Cardiac muscle cell (in vitro differentiated cells and primary cell): ENCODE measurements at places on chromosomes 13 and 19.

DNA sequence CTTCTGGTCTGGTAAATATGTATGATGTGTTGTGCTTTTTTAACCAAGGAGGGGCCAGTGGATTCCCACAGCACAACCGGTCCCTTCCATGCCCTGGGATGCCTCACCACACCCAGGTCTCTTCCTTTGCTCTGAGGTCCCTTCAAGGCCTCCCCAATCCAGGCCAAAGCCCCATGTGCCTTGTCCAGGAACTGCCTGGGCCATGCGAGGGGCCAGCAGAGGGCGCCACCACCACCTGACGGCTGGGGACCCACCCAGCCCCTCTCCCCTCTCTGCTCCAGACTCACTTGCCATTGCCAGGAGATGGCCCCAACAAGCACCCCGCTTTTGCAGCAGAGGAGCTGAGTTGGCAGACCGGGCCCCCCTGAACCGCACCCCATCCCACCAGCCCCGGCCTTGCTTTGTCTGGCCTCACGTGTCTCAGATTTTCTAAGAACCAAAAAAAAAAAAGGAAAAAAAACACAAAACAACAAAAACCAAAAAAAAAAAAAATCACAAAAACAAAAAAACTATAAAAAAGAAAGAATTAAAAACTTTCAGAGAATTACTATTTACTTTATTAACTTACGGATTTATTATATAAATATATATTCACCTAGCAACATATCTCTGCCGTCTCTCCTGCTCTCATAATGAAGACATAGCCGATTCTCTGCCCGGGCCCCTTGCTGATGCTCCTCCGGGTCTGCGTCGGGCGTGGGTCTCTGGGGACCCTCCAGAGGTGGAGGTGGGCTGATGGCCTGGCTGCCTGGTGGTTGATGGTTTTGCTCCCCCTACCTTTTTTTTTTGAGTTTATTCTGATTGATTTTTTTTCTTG is 14.4 kb downstream of the CAPN12 start:
- peak; percentile 80 for DNase-seq

DNA sequence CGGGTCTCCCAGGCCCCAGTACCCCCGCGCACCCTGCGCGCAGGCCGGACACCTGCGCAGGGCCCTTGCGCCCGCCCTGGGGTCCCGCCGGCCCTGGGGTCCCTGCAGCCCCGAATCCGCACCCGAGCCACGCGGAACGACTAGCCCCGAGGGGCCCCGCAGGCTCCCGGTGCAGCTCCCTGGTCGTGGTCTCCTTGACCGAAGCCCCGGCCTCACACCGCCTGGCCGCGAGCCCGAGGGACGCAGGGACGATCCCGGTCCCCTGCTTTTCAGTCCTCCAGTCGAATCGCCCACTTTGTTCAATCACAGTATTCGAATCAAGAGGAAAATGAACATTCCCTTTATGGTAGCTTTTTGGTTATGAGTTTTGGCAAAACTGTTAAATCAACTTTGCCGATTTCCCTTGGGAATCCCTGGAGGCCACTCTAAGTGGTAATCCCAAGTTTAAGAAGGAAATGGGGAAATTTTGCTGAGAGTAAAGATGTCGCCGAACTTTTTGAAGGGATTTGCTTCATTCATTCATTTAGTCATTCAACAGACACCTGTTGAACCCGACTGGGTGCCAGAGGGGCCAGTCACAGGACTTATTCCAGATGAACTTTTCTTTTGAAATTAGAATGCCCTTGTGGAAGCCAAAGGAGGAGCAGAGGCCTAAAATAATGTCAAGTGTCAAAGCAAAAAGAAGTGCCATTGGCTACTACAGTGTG is 75.0 kb downstream of the ZIC5 start:
- no peak for DNase-seq

GRCh38 chr19:27964185-27964584 is 1248.8 kb downstream of the UQCRFS1 start:
- peak; percentile 38 for DNase-seq

GRCh38 chr19:38346837-38347236 is 11.2 kb downstream of the CATSPERG start:
- no peak for DNase-seq

GRCh38 chr19:39778763-39779162 is at the start of gene LEUTX:
TSS of gene LEUTX (plus strand) at chr19:39778854. CDS start at chr19:39778921, 67 bp downstream.
- no peak for DNase-seq

GRCh38 chr13:68473834-68474326 is 1243.7 kb upstream of the PCDH9 start:
- DNase-seq: no peak

- peak; percentile 96 for DNase-seq
Measured at GRCh38 chr19:32405431-32406160, at the start of gene DPY19L3. TSS of gene DPY19L3 (plus strand) at chr19:32405770. CDS start at chr19:32408254, 2,484 bp downstream.

DNA sequence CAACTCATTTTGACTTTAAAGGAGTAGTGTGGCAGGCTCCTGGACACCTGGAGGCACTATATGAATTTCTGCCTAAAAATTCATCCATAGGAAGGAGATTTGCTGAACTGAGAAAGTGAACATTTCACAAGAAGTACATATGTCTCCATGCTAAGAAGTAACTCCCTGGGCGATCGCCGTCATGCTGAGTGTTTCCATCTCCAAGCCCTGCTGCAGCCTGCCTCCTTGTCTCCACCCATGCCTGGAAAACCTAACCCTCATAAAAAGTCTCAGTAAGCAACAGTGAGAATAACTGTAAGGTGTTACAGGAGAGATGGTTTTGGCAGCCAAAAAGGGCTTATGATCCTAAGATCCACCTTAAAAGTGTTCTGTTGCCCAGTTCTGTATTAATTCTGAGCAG is 251.3 kb downstream of the SHISA2 start:
- DNase-seq: no peak

- no peak for DNase-seq
Measured at GRCh38 chr13:29963089-29963488, 112.7 kb upstream of the UBL3 start.

DNA sequence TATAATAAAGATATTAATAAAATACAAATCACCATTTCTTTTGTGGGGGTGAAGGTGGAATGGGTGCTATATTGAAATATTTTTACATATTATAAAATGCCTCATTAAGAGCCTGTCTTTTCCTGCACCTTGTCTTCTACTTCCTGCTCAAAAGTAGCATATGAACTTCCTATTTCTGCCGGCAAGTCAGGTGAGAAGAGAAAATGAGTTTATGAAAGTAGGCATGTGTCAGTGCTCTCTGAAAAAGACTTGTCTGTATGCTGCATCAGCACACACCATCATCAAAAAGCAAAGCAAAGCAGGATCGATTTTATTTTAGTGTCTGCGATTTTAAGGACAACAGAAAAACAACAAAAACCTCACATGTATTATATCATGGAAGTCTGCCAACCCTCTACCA is 114.2 kb downstream of the RAP2A start:
- DNase-seq: no peak

DNA sequence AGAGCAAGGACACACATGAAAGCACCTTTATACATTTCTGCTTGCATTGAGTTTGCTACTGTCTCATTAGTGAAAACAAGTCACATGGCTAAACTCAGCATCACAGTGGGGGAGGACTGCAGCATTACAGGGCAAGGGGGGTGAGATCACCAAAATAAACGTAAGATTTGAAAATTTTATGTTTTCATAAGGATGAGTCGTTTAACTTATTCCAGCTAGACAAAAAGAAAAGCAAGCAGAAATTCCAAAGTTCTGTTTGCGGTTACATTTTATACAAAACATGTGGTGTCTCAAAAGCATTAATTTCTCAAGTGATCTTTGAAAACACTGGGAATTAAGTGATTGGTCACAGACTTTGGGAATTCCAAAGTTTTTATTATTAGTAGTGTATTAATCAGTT is 261.4 kb upstream of the RXFP2 start:
- no peak for DNase-seq

DNA sequence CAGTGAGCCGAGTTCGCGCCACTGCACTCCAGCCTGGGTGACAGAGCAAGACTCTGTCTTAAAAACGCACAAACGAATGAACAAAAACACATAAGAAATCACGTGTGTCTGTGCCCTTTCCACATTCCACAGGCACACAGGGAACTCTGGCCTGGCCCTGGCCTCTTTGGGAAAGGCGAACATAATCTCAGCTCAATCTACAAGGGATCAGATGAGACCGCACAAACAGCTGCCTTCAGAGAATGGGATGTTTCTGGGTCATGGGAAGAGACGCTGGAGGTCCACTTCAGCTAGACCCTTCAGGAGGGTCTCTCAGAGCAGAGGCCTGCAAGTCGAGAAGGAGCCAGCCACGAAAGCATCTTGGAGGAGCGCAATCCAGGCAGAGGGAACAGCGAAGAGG is 6.3 kb upstream of the CRTC1 start:
- no peak for DNase-seq

GRCh38 chr19:39110263-39110967 is 15.2 kb upstream of the PAK4 start:
- DNase-seq: peak; percentile 75

DNA sequence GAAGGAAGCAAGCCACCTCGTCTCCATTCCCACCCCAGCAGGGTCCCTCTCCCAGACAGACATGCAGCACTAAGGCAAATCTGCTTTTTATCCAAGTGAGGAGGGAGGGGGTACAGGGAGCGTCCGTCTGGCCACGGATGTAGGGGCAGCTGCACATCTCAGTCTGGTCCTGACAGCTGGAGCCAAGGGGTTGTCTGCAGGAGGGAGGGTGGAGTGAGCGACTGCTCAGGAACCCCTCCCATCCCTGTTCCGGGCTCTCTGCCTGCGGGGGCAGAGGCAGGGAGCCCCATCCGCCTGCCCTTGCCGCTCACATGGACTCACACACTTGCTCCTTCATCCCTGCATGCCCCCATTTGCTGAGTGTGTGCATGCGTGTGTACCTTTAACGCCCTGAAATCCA is 2.5 kb downstream of the TMEM190 start:
- no peak for DNase-seq

GRCh38 chr13:106756446-106756845 is 188.5 kb upstream of the ARGLU1 start:
- no peak for DNase-seq

DNA sequence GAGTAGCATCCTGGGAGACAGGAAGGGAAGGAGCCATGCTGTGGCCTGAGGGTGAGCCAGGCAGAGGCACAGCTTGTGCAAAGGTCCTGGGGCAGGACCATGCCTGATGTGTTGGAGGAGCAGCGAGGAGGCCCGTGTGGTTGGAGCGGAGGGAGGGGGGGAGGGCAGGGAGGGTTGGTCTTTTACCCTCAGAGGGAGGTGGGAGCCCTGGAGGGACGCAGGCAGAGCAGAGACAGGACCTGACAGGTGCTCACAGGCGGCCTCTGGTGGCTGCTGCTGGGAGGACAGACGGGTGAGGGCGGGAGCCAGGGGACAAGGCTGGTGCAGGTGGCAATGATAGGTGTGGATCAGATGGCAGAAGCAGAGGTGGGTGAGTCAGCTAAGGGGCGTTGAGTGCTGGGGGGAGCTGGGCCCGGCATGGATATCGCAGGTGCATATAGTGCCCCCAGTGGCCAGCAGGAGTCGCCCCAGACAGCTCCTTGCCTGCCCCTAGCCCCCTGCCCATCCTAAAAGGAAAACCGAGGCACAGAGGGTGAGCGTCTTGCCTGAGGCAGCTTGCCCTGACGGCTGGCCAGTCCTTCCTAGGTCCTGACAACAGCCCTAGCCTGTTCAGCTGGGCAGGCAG is 9.8 kb upstream of the GNA15 start:
- DNase-seq: peak; percentile 53

GRCh38 chr19:55483706-55484592 is 1.0 kb upstream of the NAT14 start:
- no peak for DNase-seq

GRCh38 chr13:38875186-38875875 is 115.3 kb downstream of the STOML3 start:
- no peak for DNase-seq

DNA sequence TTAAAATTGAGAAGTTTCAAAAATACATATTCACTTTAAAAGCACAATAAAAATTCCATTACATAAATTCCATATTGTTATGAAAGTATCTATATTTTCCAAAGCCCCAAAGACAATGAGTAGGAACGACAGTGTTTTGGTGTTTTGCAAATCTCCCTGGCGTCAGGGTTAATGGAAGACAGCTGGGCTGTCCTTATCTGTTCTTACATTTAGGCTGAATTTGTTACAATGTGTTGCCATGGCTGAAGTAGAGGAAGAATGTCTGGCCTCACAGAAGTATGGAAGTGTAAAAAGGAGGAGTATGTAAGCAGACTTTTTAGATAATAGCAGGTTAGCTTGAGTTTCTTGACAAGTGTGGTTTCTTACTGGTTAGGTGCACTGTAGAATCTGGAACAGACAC is 124.4 kb upstream of the SPATA13 start:
- peak; percentile 90 for DNase-seq

GRCh38 chr13:53207556-53207955 is 178.9 kb downstream of the OLFM4 start:
- DNase-seq: no peak

GRCh38 chr13:109954441-109954840 is 168.1 kb upstream of the IRS2 start:
- no peak for DNase-seq

- DNase-seq: no peak
Measured at GRCh38 chr19:46670813-46671212, 9.8 kb upstream of the DACT3 start.

- no peak for DNase-seq
Measured at GRCh38 chr13:30689752-30690151, 45.6 kb upstream of the ALOX5AP start.

DNA sequence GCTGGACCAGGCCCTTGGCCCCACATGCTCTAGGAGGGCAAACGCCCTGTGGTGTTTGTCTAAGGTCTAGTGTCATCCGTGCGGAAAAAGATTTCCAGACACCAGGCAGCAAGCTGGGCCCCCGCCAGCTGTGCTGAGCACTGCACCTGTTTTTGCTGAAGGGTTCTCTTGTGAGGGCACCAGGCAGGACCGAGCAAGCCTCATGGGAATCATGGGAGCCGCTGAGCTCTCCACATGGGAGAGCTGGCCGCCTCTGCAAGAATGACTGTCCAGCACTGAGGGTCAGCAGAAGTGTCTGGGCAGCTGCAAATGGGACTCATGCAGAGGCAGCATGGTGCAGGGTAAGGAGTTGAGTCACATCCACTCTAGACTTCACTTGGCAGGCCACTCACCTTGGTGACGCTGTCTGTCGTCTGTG is 12.0 kb downstream of the B3GNT8 start:
- no peak for DNase-seq

GRCh38 chr19:16027528-16027927 is 48.8 kb upstream of the TPM4 start:
- DNase-seq: no peak

GRCh38 chr19:2097203-2097885 is 629 bp downstream of the IZUMO4 start:
- no peak for DNase-seq
